ENCODE measurements at places on chromosomes 13 and 19. TPM values are rescaled to one million over a fixed set of nuclear protein-coding genes. Genes with fewer than 3 reads are reported as not detected.

DNA sequence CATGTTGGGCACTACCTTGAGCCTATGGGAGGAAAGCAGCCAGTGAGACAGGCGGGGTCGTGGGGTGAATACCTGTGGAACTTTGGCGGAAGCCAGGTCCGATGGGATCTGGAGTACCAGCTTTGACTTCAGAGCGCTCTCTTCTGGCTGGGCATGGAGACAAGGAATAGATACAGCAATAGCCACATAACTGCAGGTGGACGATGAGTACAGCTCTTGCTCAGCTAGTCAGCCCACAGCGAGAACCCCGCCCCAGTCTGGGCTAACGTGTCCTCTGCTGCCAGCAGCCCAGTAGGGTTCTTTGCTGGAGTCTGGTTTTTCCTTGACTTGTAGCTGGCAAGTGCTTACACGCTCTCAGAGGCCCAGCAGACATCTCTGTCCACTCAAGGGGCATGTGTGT lies 83.4 kb downstream of the SIPA1L3 start:
- DNase-seq, result peak; percentile 55

DNA sequence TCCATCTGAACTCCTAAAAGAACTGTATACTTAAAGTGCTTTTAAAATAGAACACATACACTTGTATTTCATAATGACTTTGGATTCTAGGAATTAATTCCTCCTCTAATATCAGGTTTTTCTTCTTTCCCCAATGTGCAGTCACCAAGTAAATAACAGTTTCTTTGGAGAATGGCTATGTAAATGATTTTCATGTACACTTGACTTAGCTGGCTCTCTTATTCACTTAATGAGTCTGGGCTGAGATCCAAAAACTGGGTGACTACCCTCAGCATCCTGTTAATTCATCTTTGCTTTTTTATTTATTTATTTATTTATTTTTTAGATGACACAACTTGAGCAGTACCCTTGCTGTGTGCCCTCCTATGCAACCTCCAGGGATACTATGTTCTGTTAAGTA lies 1003.7 kb downstream of the SLITRK1 start:
- peak; percentile 18 for DNase-seq

The KLK12 gene
- not detected for total RNA-seq

DNA sequence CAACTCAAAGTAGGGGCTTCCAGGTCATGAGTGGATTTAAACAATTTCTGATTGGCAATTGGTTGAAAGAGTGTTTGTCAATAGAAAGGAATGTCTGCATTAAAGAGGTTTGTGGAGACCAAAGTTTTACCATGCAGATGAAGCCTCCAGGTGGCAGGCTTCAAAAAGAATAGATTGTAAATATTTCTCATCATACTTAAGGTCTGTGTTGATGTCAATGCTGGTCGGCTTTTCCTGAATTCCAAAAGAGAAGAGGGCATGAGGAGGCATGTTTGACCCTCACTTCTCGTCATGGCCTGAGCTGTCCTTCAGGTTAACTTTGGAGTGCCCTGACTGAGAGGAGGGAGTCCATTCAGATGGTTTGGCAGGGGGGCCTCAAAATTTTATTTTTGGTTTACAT lies 125.4 kb upstream of the RFC3 start:
- DNase-seq, result no peak

GRCh38 chr19:3135961-3136683 lies at the start of gene GNA15:
Gene GNA15, plus strand, starts transcription at chr19:3136033. Its CDS starts 418 bp downstream, at chr19:3136451.
- no peak for DNase-seq

- no peak for DNase-seq
These were observed 23.4 kb upstream of the GATAD2A start for GRCh38 chr19:19382118-19382517.

DNA sequence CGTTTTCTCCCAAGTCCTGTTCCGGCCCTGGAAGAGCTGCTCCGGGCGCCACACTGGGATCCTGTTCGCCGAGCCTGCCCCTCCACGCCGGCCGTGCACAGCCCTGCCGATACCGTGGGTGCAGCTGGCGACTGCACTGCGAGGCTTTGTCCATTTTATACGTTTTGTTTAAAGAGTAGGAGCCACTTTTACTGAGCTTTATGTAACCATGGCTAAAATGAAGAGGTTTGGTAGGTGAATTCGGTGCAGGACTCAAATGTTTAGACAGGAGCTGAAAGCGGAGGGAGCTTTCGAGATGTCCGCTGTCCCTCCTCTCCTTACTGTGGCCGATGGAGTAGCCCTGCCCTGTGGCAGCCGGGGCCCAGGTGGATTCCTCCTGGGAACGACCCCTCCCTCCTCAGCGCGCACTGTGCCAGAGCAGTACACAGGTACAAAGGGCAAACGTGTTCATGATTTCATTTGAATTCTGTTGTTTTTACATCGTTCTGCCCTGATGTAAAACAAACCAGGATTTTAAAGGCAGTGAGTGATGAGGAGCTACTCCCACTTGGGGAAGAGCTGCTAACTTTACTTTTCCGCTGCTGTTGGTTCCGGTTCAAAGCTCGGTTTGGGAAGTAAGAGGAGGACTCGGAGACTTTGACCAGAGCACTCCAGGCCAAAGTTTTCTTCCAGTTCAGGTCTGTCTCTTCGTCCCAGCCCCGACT lies 1.7 kb downstream of the COL4A2 start:
- DNase-seq, result peak; percentile 39

GRCh38 chr13:49840675-49841074 lies 48.2 kb upstream of the KPNA3 start:
- DNase-seq, result no peak

The KLF1 gene
- not detected for total RNA-seq

DNA sequence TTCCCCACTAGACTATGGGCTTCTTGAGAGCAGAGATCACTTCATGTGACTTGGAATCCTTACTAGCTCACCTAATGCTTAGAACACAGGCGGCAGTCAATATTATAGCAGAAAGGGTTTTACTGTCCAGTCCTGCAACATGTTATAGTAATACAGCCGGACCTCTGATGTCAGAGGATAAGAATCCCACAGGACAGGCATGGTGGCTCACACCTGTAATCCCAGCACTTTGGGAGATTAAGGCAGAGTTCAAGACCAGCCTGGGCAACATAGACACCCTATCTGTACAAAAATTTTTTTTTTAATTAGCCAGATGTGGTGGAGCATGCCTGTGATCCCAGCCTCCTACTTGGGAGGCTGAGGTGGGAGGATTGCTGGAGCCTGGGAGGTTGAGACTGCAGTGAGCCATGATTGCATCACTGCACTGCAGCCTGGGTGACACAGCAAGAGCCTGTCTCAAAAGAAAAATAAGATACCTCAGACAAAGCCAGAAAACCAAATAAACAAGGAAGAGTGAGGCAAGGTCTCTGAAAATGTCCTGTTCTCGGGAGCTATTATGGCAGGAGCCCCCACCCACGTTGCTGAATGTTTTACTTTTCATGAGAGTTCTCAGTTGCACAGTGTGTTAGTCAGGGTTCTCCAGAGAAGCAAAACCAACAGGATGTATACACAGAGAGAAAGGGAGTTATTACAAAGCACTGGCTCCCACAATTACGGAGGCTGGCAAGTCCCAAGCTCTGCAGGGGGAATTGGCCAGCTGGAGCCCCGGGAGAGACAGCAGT lies 100.8 kb downstream of the UBL3 start:
- peak; percentile 6 for DNase-seq

- DNase-seq, result no peak
These were observed 507 bp downstream of the ALG5 start for GRCh38 chr13:36998624-36999041.

GRCh38 chr19:39405261-39405957 lies 1.2 kb upstream of the ZFP36 start:
- DNase-seq, result no peak

- no peak for DNase-seq
These were observed 8.5 kb downstream of the SPATA13 start for GRCh38 chr13:24168979-24169378.

The ERICH6B gene
- total RNA-seq, result not detected

The GRK1 gene
- not detected for total RNA-seq

GRCh38 chr13:45374917-45375316 lies 33.9 kb upstream of the TPT1 start:
- no peak for DNase-seq

The SCN1B gene
- total RNA-seq, result 10.8 TPM

- DNase-seq, result no peak
These were observed 81.6 kb downstream of the OLFM4 start for GRCh38 chr13:53110181-53110580.

GRCh38 chr19:40650749-40651305 lies 39.6 kb downstream of the NUMBL start:
- DNase-seq, result peak; percentile 25

- no peak for DNase-seq
These were observed 12.5 kb downstream of the PTPRH start for GRCh38 chr19:55196803-55197202.

GRCh38 chr13:111429064-111429558 lies 108.7 kb downstream of the TEX29 start:
- peak; percentile 39 for DNase-seq

- DNase-seq, result peak; percentile 14
These were observed 69.1 kb downstream of the ATP7B start for GRCh38 chr13:51942189-51942588.

DNA sequence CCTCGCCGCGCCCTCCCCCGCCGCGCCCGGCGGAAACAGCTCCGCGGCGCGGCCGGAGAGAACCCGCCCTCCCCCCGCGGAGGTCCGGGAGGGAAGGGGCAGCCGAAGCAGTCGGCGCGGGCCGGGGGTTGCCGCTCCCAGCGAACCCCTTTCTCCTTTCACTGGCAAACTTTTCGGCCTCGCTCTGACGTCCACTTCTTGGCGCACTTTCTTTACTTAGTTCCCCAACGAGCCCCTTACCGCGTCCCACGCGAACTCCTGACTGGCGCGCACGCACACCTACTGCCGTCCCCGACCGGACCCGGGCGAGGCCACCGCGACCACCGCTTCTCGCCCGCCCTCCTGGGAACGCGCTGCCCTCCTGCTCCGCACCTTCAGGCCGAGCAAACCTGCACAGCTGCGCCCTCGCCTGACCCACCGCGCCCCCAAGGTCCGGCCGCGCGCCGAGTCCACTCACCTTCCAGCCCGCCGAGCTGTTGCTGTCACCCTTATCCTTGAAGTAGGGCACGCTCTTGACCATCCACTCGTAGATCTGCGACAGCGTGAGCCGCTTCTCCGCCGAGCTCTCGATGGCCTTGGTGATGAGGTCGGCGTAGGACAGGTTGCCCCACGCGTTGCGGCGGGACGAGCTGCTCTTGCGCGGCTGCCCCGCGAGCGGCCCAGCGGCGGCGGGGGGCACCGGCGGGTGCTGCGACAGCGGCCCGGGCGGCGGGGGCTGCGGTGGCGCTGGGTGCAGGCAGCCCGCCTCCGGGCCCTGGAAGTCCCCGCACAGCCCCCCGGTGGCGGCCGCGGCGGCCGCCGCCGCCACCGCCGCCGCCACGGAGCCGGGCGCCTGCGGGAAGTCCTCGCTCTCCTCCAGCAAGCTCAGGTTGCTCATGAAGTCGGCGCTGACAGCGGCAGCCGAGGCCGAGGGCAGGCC lies 1.1 kb downstream of the FOXO1 start:
- DNase-seq, result no peak

The FGF22 gene
- not detected for total RNA-seq

GRCh38 chr13:99265821-99266426 lies 7.7 kb upstream of the GPR18 start:
- DNase-seq, result peak; percentile 47

- DNase-seq, result no peak
These were observed 82.2 kb downstream of the ATP11A start for GRCh38 chr13:112771877-112772538.

DNA sequence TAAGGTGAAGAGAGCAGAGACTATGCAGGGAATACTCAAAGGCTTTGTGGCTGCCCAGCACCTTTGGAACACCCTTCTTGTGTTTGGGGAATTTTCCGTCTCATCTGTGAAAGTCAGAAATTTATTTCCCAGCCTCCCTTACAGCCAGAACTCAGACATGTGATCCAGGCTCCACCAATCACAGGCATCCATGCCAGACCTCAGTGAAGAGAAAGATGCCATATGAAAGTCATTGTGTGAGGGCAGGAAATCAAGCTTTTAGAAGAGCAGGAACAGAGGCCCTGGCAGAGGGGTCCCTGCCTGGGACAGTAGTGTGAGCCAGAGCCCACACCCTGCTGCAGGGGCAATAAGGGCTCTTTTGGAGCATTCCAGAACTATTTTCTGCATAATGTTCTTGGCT lies 12.1 kb downstream of the CCDC70 start:
- no peak for DNase-seq

The ANKRD10 gene
- 575 TPM for total RNA-seq

- no peak for DNase-seq
These were observed 8.1 kb downstream of the CYP2A13 start for GRCh38 chr19:41096353-41096752.

- no peak for DNase-seq
These were observed 198.4 kb downstream of the ATP8A2 start for GRCh38 chr13:25570185-25570584.

The SGCG gene
- total RNA-seq, result not detected

The ZNF492 gene
- 0.05 TPM for total RNA-seq

DNA sequence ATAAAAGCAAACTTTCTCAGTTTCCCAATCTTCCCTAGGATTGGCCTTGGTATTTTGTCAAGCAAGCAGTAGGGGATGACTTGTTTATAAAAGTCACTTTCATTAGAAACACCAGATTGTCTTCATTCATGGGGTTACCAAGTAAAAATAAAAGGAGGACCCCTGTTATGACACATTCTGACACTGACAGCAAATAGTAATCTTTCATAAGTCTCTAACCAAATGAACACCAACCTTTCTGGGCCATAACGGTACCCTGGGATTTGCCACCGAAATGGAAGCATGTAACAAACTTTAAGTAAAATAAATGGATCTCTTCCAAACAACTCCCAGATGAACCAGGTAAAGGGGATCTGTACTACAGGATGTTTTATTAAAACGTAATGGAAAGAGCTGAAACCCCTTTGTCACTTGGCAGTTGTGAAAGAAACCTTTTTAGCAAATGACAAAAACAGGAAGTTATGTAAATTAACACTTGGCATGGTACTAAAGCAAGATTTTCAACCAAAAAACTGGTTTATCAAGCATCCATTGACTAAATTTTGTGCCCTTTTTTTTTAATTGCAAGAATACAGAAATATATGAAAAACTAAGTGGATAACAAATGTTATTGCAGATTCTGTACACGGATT lies 335.6 kb downstream of the RBM26 start:
- no peak for DNase-seq

The TYROBP gene
- total RNA-seq, result not detected

The HIPK4 gene
- not detected for total RNA-seq

The IL12RB1 gene
- not detected for total RNA-seq

DNA sequence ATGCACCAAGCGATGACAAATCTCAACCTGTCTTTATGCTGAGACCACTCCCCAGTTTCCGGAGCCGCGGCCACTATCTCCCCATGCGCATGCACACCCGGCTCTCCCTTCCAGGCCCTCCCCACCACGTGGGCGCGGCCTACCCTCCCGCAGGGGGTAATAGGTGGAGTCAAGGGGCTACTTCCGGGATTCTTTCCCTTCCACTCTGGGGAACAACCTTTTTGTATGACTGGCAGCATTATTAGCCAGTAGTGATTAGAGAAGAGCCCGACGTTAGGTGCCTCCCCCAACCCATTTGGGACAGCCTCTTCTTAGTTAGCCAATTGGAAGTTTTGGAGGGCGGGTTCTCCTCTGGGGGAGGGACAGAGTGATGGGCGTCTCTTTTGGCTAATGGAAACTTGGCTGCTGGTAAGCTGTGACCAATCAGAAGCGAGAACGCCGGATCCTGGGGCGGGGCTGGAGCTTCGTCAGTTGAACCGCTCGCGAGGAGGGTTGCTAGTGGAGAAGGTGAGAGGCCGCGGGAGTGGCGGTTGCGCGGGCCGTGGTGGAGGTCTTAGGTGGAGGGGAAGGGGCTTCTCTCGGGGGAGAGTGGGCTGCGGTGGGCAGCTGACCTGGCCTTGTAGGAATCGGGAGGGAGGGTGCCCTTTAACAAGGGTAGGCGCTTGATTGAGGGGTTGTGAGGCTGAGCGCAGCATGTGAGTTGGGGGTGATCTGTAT lies at the start of gene CCDC61:
Gene CCDC61 (plus strand): TSS at position 470 of the 717 bp plus-strand sequence. CDS start 7,552 bp downstream, outside the sequence.
- peak; percentile 98 for DNase-seq

The GFY gene
- total RNA-seq, result not detected

- no peak for DNase-seq
These were observed 442.3 kb downstream of the KLF12 start for GRCh38 chr13:73691891-73692290.

Measured in A172 (cell line).